GM23248 (cell line): ENCODE measurements at places on chromosomes 16 and 17. TPM values are rescaled to one million over a fixed set of nuclear protein-coding genes. Genes with fewer than 3 reads are reported as not detected.

The FBXW10 gene
- polyA plus RNA-seq, result not detected in 2 replicates

The HS3ST6 gene
- polyA plus RNA-seq, result not detected in 2 replicates

The GPT2 gene
- polyA plus RNA-seq, result 26.9 and 32.0 TPM in 2 replicates

The KRT26 gene
- not detected in 2 replicates for polyA plus RNA-seq

The MT1A gene
- 2.3 and 3.3 TPM in 2 replicates for polyA plus RNA-seq

The PYDC1 gene
- not detected in 2 replicates for polyA plus RNA-seq

The UTS2R gene
- polyA plus RNA-seq, result not detected in 2 replicates

The DHRS7B gene
- 36.9 and 37.3 TPM in 2 replicates for polyA plus RNA-seq

The OSGIN1 gene
- 5.7 and 6.3 TPM in 2 replicates for polyA plus RNA-seq

The CCL4L2 gene
- 0.69 TPM in 1 of 2 replicates, not detected in the other for polyA plus RNA-seq

The SLC16A6 gene
- 0.16 and 0.30 TPM in 2 replicates for polyA plus RNA-seq

The SHCBP1 gene
- polyA plus RNA-seq, result 18.6 and 19.1 TPM in 2 replicates

The TMEM231 gene
- 12.7 and 13.5 TPM in 2 replicates for polyA plus RNA-seq

The NACA2 gene
- not detected in 2 replicates for polyA plus RNA-seq
